Activated CD4-positive, alpha-beta T cell treated with anti-CD3 and anti-CD28 coated beads, Interleukin-2, Interleukin-4, amounts not matched to agents 100 ng/mL and 50 ng/mL, durations not matched to agents 16 hours and 8 hours (primary cell): ENCODE measurements at places on chromosomes 2 and 18.

DNA sequence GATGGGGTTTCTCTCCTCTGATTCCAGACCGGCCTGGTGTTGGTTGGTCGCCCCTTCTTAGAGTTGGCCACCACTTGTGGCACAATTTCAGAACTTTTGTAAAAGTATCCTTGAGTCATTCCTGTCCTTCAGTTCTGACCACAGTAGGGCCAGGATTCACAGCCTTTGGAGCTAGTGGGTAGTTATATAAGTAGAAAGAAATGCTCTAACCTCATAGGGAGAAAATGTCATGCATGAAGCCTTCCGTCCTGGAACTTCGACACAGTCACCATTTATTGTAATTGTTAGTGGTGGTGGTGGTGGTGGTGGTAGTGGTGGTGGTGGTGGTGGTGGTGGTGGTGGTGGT is 65.4 kb downstream of the EPAS1 start:
- DNase-seq, result peak; percentile 19

- DNase-seq, result no peak
Observed at GRCh38 chr2:128041561-128041960, 13.7 kb upstream of the SAP130 start.

DNA sequence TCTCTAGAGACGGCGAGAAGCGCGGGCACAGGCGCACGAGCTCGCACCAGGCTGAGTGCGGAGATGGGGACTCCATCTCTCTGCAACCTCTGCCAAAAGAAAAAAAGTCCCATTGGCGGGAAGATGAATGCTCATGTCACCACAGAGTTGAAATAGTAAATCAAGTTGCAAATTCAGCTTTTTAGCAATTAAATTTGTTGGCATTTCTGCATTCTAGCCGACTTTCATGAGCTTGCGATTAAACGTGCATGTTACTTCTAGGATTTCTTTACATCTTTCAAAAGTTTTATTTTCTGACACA is 588 bp downstream of the CHAC2 start:
- peak; percentile 58 for DNase-seq

DNA sequence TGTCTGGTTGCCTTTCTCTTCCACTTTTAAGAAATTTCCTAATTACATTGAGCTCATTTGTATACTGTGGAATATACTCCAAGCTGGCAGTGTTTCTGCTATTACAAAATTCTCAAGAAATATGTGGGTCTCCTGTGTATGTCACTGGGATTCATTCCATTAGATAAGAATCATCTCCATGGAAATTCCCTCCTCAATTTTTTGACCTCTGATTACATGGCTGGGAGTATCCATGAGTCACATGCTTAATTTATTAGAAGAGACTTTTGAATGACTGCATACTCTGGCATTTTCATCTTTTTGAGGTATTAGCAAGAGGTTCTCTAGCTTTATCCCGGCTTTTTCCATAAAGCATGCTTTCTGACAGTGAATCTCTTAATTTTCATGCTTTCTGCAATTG is 665.5 kb upstream of the CNTNAP5 start:
- DNase-seq, result no peak

- DNase-seq, result no peak
Observed at GRCh38 chr2:29530281-29530680, 391.1 kb downstream of the ALK start.

- DNase-seq, result no peak
Observed at GRCh38 chr2:35962585-35963146, 392.9 kb upstream of the CRIM1 start.

DNA sequence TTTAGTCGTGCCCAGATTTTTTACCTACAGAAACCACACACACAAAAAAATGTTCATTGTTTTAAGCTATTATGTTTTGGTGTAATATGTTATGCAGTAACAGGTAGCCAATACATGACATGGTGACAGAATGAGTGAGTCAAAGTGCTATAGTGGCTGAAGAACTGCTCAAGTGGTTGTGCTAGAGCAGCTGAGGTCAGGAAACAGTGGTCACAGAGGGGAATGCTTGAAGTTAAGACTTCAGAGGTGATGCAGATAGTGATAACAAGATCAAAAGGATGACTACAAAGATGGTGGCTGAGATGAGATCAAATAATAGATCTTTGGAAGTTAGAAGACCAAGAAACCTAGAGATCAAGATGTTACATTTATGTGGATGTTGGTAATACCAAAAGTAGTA is 174.3 kb downstream of the KCNE4 start:
- DNase-seq, result no peak

- DNase-seq, result no peak
Observed at GRCh38 chr2:8805278-8806210, 31.9 kb downstream of the KIDINS220 start.

DNA sequence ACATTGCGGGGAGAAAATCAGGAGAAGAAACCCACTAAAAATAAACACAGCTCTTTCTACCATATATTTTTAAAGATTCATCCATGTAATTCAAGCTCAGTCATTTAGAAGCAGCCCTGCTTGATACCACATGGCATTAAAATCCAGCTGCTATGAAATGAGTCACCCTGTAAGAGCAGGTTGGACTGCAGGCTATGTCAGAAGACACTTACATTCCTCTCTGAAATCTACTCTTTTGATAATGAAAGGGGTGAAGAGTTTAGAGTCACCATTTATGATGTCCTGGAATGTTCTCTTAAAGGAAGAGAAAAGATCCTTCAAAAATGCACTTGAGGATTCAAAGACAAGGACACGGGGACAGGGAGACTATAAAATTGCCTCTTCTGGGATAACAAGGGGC is 100.6 kb upstream of the APCDD1 start:
- no peak for DNase-seq

DNA sequence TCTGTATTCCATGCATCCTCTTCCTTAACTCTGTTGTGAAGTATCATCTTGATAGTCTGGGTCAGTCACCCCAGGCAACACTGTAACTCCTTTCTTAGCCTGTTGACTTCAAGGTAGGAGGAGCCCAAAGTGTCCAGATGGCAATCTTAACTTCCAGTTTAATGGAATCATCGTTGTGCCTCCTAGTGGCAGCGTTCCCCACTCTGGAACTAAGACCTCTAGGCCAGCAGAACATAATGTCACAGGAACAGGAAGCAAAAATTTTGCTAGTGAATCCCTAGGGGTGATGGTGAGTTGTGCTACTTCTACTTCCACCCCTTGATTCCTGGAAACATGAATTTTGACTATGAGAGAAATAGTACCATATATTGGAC is 11.7 kb downstream of the SGPP2 start:
- no peak for DNase-seq

GRCh38 chr2:60353863-60354262 is 199.6 kb downstream of the BCL11A start:
- DNase-seq, result no peak

GRCh38 chr18:59357928-59358327 is 1.1 kb downstream of the LMAN1 start:
- DNase-seq, result peak; percentile 39

DNA sequence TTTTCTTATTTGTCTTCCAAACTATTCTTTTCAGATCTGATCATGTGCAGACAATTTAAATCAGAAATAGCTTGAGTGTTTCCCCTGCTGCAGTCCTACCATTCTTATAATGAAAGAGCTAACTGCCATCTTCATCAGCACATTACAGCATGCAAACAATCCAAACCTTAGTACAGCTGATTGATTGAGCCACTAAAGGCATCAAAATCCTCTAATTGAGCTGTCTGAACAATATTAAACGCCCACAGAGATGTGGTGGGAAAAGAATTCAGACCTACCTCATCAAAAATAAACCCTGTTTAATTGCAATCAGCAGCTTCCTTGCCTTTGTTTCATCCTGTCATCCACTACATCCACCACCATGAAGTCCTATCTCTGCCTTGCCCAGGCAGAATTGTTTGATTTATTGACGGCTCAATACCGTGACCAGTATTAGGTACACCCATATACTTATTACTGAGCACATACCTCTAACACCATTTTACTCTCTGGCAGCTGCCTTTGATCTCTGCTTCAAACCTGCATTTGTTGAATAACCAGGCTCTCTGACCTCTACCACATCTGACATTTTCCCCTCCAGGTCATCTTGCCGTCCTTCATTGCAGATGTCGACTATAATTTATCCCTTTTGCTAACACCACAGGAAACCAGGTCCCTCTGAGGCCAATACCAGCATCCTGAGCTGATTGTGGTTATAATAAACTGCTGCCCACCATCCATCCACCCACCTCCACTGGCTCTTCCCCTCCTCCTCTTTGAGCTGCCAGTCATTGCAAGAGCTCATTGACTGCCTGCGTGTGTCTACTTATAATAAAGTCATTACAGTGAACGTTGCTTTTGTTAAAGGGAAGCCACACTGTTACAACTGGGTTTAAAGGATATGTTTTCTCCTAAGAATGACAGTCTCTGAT is 78.5 kb downstream of the RBM43 start:
- DNase-seq, result no peak

- DNase-seq, result no peak
Observed at GRCh38 chr2:21022792-21023367, 21.0 kb downstream of the APOB start.

DNA sequence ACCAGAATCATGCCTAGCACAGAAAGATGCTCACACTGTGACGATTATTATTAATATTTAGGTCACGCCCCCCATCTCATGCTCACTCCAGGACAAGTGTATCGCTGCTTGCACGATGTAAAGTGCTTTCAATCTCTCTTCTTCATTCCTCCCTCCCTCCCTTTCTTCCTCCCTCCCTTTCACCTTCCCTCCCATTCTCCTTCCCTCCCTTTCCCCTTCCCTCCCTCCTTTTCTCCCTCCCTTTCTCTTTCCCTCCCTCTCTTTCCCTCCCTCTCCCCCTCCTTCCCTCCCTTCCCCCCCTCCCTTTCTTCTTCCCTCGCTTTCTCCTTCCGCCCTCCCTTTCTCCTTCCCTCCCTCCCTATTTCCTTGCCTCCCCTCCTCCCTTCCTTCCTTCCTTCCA is 19.6 kb downstream of the TGOLN2 start:
- no peak for DNase-seq

GRCh38 chr18:78510636-78511035 is 469.0 kb upstream of the SALL3 start:
- no peak for DNase-seq

DNA sequence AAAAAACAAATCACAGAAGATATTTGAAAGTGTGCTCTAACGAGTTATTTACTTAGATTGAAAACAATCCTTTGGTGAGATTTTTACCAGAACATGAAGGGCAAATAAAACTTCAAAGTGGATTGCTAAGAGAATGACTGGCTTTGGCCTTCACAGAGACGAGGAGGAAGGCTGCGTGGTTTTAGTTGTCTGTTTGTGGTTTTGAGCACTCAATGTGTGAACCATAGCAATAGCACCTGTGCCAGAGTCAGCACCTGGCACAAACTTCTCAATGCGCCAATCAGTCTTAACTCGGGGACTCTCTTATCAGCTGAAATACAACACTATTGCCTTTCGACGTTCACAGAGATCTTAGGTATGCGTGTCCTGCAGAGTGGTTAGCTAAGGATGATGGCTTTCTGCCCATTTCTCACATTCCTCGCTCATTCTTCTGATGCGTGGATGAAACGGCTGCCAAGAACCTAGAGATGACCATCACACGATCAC is 70.0 kb downstream of the MBP start:
- DNase-seq, result peak; percentile 93

GRCh38 chr2:149400997-149401396 is 70.6 kb downstream of the LYPD6 start:
- DNase-seq, result no peak

DNA sequence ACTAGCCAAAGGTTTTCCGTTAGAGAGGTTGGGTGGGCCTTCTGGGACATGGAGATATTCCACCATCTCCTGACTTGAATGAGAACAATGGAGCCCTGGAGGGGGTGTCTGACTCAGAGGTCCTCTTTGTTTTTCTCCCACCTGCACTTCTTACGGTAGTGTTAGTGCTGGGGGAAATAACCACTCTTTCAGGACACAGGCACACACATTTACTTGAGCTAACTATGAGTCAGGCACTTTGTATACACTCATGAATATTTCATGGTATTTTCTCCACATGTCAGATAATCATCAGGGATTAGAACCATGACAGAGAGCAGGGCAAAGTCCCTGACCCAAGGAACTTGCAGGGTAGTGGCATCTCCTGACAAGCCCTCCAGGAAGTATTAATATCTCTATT is 439.1 kb downstream of the TSN start:
- DNase-seq, result no peak

- DNase-seq, result no peak
Observed at GRCh38 chr18:77470569-77471413, 221.1 kb downstream of the GALR1 start.
